ENCODE measurements at places on chromosomes 16 and 17.
A peak's percentile ranks its signal among the peaks of the same experiment; 100 is the strongest.

- DNase-seq = no peak
Observed at GRCh38 chr17:29215717-29216116, 30.9 kb upstream of the CRYBA1 start.

- DNase-seq = no peak
Observed at GRCh38 chr17:15958484-15958854, 13.5 kb downstream of the ADORA2B start.

- no peak for DNase-seq
Observed at GRCh38 chr17:21001813-21002221, 41.0 kb downstream of the USP22 start.

DNA sequence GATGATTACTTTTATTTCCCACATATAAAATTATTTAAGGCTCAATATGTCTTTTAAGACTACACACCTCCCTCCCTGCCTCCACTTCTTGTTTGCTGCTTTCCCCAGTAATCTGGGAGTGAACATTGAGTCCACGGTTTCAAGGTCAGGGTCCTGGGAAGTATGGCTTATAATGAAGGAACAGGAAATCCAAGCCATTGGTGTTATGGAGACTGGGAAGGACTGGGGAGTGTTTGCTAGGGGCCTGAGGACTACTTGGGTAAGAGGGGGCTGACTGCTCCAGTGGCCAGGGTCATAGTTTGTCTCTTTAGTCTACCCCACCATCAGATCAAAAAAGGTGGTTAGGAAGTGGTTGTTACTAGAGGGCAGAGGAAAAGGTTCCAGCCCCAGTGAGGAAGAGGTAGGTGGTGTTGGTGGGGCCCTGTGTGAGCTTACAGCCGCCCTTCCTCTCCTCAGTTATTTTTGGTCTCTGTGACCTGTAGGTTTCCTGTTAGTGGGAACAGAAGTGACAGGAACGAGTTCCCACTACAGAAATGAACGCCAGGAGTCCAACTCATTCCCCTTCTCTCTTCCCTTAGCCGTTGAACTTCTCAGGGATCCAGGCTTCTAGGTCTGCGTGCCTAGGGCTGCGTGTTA is 742 bp upstream of the SLC16A13 start:
- peak; percentile 71 for DNase-seq

GRCh38 chr16:69537706-69538080 is 28.1 kb upstream of the NFAT5 start:
- no peak for DNase-seq

- DNase-seq = peak; percentile 25
Observed at GRCh38 chr17:81405411-81405872, 10.2 kb downstream of the BAHCC1 start.

- DNase-seq = no peak
Observed at GRCh38 chr17:6241381-6241780, 171.2 kb downstream of the WSCD1 start.

DNA sequence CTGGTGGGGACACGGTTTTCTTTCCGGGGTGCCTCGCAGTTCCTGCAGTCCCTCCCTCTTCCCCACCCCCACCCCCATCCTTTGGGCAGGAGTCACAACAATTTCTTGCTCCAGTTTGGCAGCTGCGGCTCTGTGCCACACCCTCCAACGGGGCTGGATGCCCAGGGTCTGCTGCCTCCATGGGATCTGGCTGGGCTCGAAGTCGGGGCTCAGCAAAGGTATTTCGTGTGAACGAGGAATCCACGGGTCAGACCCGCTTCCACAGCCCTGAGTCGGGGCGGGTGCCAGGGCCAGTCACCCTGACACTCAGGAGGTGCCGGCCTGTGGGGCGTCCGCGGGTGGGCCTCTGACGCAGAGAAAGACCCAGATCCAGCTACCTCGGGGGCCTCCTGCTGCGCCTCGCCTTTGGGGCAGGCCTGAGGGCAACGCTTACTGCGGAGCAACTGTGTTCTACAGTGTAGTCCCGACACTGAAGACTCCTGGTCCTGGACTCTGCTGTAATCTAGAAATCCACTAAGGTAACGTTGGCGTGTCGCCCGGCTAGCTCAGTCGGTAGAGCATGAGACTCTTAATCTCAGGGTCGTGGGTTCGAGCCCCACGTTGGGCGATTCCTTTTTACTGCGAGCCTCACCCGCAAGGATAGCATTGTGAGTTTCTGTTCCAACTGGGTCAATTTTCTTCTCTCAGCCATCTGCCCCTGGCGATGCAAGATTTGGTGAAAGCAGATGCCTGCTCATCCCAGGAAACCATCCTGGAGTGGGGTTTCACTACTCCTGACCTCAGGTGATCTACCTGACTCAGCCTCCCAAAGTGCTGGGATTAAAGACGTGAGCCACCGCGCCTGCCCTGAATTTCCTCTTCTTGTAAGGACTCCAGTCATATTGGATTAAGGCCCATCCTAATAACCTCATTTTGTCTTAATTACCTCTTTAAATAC is 12.6 kb upstream of the OR1F1 start:
- peak; percentile 39 for DNase-seq

GRCh38 chr17:2695961-2696760 is 15.4 kb downstream of the CLUH start:
- DNase-seq = no peak

GRCh38 chr16:84753412-84754326 is 53.9 kb downstream of the USP10 start:
- no peak for DNase-seq

GRCh38 chr17:40112718-40113109 is 9.1 kb upstream of the MSL1 start:
- DNase-seq = no peak

GRCh38 chr17:29032857-29033197 is 10.1 kb upstream of the PIPOX start:
- no peak for DNase-seq

GRCh38 chr16:10126686-10127085 is 55.5 kb downstream of the GRIN2A start:
- no peak for DNase-seq

GRCh38 chr16:86848821-86849220 is 270.5 kb downstream of the FOXL1 start:
- no peak for DNase-seq

GRCh38 chr17:83179374-83179773 is 100.0 kb downstream of the METRNL start:
- peak; percentile 87 for DNase-seq

- DNase-seq = no peak
Observed at GRCh38 chr17:80908211-80908610, 83.4 kb upstream of the CHMP6 start.

GRCh38 chr16:2992383-2993081 is 12.3 kb upstream of the PKMYT1 start:
- DNase-seq = no peak

DNA sequence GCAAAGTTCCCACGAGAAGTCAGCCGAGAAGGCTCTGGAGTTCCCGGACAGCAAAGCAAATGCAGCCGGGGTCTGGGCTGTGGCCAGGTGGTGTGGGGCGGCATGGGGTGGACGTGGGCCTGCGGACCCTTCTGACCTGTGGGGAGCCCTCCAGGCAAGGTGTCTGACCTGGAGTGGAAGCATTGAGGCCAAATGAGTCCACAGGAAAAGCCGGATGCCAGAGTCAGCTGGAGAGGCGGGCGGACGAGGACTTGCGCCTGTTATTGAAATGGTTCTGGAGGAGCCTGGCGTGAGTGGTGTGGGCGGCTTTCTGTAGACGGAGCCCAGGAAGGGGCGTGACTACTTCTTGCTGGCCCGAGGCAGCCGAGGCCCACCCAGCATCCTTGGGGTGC is 50.5 kb upstream of the ZNF750 start:
- DNase-seq = no peak

GRCh38 chr17:37392024-37392590 is 14.5 kb downstream of the ACACA start:
- DNase-seq = no peak

DNA sequence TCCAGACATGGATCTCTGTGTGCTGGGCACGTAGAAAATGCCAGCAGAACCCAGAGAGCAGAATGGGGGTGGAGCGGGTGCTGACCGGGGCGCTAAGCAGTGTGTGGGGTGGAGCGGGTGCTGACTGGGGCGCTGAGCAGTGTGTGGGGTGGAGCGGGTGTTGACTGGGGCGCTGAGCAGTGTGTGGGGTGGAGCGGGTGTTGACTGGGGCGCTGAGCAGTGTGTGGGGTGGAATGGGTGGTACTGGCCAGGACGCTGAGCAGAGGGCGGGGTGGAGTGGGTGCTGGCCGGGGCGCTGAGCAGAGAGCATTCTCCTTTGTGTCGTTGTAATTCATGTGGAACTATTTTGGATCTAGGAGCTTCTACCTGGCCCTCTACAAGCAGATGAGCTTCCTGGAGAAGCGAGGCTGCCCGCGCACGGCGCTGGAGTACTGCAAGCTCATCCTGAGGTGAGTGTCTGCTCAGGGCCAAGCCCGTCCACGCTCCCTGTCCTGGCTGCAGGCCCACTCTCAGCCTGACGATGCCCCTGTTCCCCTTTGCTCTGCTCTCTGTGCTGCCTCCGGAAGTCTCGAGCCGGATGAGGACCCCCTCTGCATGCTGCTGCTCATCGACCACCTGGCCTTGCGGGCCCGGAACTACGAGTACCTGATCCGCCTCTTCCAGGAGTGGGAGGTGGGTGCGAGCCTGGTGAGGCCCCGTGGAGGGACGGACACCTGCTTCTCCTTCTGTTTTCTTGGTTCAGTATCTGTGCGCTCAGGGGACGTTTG is 20.3 kb upstream of the MC1R start:
- no peak for DNase-seq

- no peak for DNase-seq
Observed at GRCh38 chr16:50251375-50252081, 14.8 kb upstream of the ADCY7 start.

DNA sequence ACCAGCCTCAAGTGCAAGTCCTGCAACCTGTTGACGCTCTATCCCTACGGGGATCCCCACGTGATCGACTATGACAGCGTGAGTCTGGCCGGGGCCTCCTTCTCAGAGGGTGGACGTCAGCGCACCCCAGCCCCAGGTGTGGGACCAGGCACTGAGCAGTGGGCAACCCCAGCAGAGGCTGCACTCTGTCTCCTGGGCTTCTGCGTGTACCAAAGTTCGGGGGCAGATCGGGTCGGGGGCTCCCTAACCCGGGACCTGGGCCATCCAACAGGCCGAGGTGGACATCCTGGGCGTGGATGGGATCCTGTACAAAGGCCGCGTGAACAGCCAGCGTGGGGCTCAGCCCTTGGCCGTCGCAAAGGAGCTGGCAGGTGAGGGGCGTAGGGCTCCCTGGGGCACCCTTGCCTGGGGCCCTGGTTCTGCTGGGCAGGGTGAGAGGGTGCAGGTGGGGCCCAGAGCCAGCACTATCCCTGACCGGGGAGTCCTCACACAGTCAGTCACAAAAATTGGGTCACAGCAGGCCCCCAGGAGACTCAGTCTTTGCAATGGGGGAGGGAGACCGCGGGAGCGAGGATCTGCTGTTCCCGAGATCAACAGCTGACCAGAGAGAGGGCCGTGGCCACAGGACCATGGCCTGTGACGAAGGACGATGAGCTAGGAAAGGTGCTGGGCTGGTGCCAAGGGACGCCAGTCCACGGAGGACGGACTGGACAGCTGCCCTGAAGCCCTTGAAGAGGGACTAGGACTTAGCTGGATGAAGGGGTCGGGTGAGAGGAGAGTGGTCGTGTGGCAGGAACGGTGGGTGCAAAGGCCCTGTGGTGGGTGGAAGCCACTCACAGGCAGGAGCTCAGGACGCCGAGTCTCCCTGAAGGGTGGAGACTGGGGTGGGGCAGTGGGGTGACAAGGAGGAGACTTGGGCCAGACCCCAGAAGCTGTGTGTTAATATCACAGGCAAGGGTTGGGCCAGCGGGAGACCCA is 20.0 kb downstream of the UBALD1 start:
- no peak for DNase-seq

GRCh38 chr16:85947230-85948137 is 48.5 kb downstream of the IRF8 start:
- DNase-seq = no peak

DNA sequence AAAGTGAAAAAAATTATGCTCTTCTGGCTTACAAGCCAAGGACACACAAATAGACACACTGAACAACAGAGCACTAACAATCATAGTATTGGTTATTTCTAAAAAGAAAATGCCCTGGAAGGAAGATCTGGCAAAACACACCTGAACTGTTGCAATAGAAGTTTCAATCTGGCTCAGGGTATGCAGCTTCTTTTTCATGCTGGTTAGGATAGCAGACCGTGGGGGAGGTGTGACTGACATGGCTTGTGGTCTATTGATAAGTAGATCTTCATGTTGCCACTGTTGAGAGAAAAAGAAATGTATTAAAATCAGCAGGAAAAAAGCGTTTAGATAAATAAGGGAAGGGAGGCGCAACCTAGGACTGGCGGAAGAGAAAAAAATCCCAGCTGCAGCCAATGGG is 26.5 kb upstream of the ARL6IP1 start:
- no peak for DNase-seq

GRCh38 chr16:50467943-50468748 is 80.0 kb upstream of the NKD1 start:
- no peak for DNase-seq

GRCh38 chr16:53789137-53789536 is 85.2 kb downstream of the FTO start:
- no peak for DNase-seq

DNA sequence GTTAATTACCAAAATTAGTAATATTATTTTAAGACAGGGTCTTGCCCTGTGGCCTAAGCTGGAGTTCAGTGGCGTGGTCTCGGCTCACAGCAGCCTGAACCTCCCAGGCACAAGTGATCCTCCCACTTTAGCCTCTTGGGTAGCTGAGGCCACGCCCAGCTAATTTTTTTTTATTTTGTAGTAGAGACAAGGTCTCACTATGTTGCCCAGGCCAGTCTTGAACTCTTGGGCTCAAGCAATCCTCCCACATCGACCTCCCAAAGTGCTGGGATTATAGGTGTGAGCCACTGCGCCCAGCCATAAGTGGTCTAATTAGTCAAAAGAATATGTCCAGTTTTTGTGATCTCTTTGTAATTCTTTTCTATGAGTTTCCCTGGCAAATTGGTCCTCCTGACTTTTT is 12.0 kb upstream of the CFDP1 start:
- no peak for DNase-seq

DNA sequence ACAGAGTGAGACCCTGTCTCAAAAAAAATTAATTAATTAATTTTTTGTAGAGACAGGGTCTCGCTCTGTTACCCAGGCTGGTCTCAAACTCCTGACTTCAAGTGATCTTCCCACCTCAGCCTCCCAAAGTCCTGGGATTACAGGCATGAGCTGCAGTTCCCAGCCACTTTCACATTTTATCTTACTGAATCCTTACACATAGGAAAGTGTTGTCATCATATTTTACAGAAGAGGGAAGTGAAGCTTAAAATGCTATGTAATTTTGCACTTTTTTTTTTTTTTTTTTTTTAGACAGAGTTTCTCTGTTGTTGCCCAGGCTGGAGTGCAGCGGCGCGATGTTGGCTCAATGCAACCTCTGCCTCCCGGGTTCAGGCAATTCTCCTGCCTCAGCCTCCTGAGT is 21.1 kb upstream of the ZNF629 start:
- no peak for DNase-seq

DNA sequence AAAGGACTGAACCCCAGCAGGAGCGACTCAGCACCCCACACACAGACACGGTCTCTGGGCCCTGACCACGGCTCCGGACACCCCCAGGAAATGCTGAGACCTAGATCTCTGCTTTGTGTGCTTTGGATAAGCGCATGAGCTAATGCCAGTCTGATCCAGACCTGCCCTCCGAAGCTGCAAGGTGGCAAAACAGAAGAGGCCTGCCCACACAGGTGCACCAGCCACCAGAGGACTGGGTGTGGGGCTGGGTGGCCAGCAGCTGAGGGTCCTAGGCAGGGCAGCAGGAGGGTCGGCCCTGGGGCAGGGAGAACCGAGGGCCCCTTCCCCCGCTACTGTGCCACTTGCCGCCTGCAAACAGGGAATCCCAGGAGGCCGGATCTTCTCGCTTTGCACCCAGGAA is 30.7 kb upstream of the EIF1 start:
- DNase-seq = no peak

All from endothelial cell of umbilical vein (primary cell).